ENCODE measurements at places on chromosomes 12 and 14.

- no peak for ATAC-seq
Observed at GRCh38 chr14:59267046-59267445, 78.6 kb downstream of the DAAM1 start.

GRCh38 chr12:46404733-46405132, 32.2 kb upstream of the SLC38A2 start:
- ATAC-seq: no peak

- ATAC-seq: no peak
Observed at GRCh38 chr14:57212919-57213318, 55.8 kb downstream of the EXOC5 start.

- no peak for ATAC-seq
Observed at GRCh38 chr12:104458694-104459367, 2.1 kb downstream of the CHST11 start.

DNA sequence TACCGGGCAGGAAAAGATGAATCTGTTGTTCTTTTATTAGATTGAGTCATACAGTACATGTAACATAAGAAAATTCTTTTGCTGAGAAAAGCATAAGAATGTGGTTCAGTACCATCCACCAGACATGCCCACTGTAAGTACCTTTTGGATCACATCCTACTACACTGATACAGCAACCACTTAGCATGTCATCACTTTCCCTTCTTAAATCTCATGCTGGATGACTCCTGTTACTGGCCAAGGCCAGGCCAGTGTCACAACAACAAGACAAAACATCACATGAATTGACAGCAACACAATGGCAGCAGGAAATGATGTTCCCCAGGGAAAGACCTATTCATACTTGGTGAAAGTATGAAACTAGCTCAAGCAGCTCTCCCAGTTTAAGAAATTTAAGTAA, 46.4 kb downstream of the STXBP6 start:
- ATAC-seq: no peak

- ATAC-seq: no peak
Observed at GRCh38 chr12:77429426-77429825, 364.1 kb upstream of the E2F7 start.

DNA sequence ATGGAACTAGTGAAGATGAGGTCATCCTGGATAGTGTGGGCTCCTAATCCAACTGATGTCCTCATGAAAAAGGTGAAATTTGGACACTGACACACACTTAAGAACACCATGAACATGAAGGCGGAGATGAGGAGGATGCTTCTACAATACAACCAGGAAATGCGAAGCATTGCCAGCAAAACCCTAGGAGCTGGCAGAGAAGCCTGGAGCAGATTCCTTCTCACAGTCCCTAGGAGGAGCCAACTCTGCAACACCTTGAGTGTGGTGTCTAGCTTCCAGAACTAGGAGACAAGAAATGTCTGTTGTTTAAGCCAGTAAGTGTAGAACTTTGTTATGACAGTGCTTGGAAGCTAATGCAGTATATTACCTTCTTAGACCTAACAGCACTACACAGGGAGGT, 191.9 kb upstream of the PWP1 start:
- ATAC-seq: no peak

DNA sequence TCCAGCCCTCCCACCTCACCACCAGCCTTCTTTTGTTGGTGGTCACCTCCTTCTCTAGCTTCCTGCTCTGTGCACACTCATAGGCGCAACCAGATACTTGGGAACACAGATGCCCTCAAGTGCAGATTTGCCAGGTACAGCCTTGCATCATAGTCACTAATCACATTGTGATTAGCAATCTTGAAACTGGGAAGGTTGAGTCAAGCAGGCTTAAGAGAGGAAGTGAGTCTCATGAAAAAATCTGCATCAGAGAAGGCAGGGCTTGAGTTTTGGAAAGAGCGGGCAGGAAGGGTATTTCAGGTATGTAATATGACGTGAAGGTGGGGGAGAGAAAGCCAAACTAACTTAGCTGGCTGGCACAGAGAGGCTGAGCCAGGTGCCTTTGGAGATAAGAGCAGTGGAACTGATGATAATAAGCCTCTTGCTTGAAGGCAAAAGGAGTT, 2.7 kb upstream of the RABGGTA start:
- no peak for ATAC-seq

GRCh38 chr14:98200601-98201000, 1071.4 kb downstream of the BCL11B start:
- ATAC-seq: no peak

DNA sequence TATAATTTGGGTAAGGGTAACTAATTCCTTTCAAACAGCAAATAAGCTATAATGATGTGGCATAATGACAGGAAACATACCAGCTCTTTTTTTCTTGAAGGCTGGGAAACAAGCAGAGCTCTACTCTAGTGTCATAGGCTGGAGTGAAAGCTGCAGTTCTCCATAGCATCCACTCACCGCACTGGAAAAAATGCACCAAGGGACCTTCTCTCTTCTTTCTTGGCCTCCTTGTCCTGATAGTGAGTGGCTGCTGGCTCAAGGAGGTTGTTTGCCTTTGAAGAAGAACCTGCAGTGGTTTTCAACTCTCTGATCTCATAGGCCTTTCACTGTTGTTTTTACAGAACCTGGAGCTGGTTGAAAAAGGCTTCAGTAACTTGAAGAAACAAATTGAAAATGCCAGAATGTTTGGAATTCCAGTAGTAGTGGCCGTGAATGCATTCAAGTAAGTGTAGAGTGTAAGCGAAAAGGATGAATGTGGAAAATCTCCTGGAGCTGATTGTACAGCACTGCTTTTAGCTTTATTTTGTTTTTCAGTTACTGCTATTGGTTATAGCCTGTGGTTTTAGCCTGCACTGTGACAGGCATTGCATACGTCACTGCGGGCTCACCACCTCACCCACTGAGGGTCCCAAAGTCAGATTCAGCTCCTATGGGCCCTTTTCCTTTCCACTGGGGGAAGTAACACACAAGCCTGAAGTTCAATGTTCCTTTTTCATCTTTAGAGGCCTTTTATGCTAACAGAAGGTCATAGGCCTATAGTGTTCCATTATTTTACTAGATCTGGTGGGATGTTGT, 17.2 kb upstream of the AKAP5 start:
- ATAC-seq: no peak

DNA sequence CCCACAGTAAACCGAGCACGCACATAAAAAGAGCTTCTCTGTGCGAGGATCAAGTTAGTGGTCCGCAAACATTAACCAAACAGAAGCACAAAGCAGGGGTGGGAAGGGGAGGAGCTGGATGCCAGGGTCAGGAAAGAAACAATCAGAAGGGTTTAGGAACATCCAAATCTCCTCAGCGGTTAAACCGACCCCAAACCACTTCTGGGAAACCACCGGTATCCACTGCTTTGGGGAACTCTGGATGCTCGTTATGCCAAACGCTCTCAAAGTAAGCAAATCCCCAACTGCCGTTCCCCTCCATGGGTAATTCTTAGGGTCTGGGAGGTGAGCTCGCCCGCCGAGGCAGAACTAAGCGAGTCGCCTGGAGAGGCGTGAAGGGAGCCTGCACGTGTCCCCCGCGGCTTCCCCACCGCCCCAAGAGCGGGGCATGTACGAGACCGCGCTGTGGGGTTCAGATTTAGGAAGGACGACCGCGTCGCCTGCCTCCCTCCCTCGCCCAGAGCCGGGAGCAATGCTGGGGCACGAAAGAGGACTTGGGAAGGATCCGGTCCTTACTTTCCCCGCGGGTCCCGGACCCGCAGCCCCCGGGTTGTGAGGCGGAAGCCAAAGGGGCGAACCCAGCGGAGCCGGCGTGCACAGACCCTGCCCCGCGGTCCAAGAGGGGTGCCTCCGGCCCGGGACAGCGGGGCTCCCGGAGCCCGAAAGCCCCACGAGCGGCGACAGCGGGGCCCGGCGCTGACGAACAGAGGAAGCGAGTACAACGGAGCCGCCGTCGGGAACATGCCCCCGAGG, 711 bp downstream of the SBNO1 start:
- peak; percentile 27 for ATAC-seq

GRCh38 chr12:47686645-47687240, 19.1 kb downstream of the RPAP3 start:
- ATAC-seq: peak; percentile 88

GRCh38 chr12:87775051-87775450, 254.2 kb downstream of the C12orf50 start:
- ATAC-seq: no peak

- ATAC-seq: no peak
Observed at GRCh38 chr12:125645724-125646123, 580.5 kb downstream of the AACS start.

DNA sequence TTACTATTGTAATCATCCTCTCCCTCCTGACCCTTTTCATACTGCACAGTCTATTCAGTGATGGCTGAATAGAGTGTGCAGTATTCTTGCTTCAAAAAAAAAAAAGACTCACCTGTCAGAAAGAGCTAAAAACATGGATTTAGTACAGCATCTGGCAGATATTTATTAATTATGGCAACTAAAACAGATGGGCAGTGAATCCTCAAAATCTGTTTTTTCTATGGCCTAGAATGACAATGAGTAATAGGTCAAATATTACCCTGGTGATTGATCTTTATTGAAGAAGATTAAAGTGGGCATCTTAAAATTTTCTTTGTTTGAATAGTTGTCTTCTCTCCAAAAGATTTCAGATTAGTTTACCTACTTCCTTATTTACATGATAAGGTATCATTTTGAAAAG, 543.6 kb downstream of the FOXG1 start:
- ATAC-seq: no peak

GRCh38 chr12:59904874-59905521, 309.2 kb downstream of the SLC16A7 start:
- no peak for ATAC-seq

DNA sequence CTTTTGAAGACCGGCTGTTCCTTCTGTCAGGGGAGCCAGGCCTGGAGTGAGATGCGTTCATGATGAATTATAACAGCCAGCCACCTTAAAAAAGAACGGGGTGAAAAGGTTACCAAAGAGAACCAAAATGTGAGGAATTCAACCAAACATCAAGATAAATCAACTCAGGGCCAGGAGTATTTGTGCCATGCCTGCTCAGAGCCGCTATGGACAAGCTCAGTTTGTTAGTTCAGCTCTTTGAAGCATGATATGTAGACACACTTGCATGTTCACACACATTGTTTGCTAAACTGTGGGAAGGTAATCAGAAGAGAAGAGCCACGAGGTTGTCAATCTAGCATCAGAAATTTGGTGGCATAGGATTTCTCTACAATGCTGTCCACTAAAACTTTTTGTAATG, 367.4 kb upstream of the TBX3 start:
- ATAC-seq: no peak

- ATAC-seq: no peak
Observed at GRCh38 chr14:53190938-53191337, 37.8 kb upstream of the DDHD1 start.

DNA sequence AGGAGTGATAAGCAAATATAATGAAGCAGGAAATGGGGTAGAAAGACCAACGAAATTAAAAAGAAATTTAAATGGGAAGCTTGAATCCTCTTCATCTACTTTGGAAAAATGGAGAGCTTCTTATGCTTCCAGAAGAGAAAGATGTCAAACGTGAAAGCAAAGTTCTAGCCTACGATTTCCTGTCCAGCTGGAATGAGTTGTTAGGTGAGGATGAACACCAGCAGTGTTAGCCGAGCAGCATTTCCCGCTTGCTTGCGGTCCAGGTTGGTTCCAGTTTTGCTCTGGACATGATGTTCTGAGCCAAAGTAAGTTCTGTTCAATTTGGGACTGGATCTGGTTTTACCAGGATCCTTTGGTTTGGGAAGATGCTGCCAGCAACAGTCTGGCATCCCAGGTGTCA, 78.9 kb downstream of the DACT1 start:
- no peak for ATAC-seq

DNA sequence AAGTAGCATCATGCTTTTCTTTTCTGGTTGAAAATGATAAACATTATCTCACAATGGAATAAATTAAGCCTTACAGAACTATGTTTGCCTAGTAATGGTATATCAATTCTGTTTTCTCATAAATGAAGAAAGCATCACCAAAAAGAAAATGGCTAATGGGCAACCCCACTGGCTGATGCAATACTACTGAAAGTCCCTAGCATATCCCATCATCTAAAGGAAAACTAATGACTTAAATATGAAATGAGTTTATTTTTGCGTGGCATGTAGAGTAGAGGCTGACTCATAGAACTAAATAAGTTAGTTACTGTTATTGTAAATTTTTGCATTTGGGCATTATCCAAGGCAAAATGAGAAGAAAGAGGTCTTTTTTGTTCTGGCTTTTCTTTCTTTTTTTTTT, 1156.3 kb upstream of the SEL1L start:
- ATAC-seq: no peak
